ENCODE measurements at places on chromosomes 4 and X.

GRCh38 chr4:185099940-185100339 lies 43.1 kb upstream of the SLC25A4 start:
- DNase-seq = no peak

DNA sequence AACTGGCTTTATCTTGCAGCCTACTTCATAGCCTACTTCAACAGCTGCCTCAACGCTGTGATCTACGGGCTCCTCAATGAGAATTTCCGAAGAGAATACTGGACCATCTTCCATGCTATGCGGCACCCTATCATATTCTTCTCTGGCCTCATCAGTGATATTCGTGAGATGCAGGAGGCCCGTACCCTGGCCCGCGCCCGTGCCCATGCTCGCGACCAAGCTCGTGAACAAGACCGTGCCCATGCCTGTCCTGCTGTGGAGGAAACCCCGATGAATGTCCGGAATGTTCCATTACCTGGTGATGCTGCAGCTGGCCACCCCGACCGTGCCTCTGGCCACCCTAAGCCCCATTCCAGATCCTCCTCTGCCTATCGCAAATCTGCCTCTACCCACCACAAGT lies 4.0 kb downstream of the GPR50 start:
- DNase-seq = no peak

- DNase-seq = no peak
These were observed 133.0 kb downstream of the PARM1 start for GRCh38 chr4:75065909-75066308.

DNA sequence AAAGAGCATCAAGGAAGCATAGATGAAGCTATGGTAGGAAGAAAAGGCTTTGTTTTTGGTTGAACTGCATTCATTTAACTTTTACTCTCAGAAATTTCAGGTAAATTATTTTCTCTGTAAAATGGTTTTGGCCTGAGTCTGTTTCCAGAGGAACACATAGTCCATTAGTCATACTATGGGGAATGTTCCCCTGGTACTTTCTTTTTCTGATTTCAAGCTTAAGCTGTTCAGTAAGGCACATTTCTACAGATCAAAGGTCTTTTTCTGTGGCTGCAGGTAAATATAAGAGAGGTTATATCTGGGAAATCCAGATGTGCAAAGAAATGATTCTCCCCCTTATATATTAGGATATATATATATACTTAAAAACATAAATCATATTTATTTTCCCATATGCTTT lies 1744.4 kb upstream of the ADGRL3 start:
- peak; percentile 2 for DNase-seq

DNA sequence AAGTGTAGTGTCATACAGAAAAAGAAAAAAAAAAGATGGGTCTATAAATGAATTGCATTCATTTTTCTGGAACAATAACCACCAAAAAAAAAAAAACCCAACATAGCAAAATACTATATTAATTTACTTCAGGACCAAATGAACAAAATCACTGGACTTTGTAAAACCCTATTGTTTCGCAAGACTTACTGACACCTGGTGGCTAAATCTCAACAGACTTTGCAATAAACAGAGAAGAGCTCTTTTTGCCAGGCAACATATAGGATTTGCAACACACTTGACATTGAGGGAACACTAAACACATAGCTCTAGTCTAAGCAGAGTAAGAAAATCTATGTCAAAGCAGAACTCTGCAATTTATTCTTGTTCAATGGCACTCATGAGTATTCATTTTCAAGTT lies 990.2 kb downstream of the STPG2 start:
- DNase-seq = no peak

- no peak for DNase-seq
These were observed 72.5 kb downstream of the CNGA2 start for GRCh38 chrX:151806967-151807540.

DNA sequence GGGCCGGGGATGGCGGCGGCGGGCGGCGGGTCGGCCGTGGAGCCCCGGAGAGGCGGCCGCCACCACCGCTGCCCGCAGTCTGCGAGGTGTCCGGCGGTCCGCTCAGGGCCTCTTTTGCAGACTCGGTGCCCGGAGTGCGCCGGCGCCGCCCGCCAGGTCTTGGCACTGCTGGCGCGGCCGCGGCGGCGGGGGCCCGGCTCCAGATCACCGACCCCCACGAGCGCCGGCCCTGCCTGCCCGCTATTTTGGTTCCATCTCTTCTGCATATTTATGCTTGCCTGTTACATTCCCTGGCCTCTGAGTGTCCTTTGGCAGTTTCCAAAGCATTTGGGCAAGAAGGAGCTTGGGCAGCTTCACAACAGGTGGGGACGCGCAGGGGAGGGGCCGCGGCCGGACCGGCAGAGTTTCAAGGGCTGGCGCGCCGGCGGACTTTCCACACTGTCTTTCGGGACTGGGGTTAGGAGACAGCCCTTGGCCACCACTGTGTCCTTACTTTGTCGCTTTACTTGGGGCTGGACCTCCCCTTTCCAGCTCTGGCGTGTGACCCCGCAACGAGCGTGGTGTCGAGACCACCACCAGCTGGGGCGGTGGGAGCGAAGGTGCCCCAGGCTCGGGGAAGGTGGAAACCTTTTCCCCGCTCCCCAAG lies 668 bp upstream of the TAPT1 start:
- DNase-seq = peak; percentile 19

DNA sequence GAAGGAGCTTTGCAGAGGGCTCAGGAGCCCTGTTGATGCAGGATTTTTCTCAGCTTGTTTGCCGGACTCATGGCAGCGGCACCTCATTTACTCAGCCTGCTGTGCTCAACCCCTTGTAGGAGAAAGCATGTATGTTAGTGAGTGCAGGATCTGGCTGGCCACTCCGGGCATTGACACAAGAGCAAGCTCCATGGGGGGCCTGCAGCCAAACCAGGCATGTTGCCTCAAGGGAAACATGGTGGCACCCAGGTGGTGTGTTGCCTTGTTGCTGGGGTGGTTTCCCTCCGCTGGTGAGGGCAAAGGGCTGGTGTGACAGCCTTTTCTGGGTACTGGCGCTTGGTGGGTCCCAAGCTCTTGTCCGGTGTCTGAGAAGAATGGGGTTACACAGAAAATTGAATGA lies 189.3 kb upstream of the ANXA3 start:
- DNase-seq = no peak

DNA sequence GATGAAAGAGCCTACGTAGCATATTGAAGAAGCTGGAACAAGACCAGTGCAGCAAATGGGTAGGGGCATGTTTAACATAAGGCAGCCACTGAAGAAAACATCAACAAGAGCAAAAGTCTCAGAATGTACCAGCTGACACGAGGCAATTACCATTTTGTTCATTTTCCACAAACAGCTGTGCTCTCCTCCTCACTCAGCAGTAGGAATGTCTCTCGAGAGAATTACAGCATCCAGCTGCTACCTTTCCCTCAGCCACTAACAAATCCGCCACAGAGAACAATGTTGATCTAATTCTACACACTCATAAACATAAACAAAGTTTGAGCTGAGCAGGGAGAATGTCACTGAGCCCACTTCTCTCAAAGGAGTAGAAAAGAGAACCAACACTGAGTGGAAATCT lies 68.0 kb downstream of the OPHN1 start:
- peak; percentile 11 for DNase-seq

DNA sequence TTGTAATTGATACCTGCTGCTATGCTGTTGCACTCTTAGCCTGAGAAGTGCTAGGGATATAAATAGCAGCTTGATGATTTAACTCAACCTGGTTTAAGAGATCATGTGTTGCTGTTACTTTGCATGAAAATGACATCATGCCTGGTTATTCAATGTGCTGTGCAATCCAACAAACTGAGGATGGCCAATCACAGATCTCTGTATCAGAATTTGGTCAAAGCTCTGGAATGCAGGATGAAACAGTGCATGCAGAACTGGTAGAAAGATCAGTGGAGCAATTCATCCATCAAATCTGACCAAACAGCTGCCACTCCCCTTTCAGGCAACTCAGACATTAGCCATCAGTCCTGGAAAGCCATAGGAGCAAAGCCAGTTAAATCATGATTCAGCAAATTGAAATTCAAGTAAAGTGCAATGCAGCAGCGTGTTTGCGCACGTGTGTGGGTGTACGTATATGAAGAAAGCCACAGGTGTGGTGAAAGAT lies 160.3 kb upstream of the RASGEF1B start:
- peak; percentile 93 for DNase-seq

- DNase-seq = no peak
These were observed 150.6 kb downstream of the UNC5C start for GRCh38 chr4:95398217-95398616.

DNA sequence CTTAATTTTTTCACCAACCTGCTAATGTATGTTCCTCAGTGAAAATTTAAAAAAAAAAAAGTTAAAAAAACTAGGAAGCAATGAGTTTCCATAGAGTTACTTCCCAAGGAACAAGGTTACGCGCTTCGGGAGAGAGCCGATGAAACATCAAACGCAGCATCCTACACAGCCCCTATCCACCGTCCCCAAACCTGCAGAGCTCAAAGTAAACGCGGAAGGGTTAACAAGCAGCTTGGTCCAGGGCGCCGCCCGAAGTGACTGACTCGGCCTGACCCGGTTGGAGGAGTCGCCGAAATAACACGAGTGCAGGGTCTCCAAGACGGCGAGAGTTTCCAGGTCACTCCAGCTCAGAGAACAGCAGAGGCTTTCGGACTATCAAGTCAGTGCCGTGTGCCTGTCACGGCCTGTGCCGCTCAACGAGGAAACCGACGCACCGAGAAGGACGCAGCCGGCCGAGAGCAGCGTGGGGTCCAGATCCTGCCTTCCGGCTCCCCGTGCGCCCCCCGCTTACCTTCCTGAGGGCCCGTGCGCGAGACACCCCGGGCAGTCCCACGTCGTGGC lies 512 bp downstream of the NOP14 start:
- DNase-seq = peak; percentile 54

GRCh38 chrX:10549280-10549679 lies 71.1 kb downstream of the MID1 start:
- DNase-seq = peak; percentile 39

DNA sequence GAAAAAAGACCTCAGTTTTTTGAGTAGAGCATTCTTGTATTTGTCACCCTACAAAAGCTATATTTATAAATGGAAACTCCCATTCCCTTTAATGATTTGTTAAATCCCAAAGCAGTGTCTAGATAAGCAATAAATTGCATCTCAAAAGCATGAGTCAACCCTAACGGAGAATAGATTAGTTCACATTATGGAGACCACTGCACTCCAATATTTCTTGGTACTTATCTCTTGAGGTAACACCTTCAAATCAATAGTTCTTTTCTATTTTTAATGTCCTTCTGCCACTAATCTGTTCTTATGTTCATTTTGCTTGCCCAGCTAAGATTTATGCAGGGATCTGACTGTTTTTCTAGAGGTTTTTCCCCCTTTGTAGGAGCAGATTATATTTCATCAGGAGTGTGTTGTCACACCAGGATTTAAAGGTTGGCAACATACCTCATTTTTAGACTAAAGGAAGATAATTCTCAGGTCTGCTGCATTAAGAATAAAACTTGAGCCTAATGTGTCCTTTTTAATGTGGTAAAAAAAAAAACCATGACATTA lies 91.4 kb upstream of the ADGRG2 start:
- no peak for DNase-seq

DNA sequence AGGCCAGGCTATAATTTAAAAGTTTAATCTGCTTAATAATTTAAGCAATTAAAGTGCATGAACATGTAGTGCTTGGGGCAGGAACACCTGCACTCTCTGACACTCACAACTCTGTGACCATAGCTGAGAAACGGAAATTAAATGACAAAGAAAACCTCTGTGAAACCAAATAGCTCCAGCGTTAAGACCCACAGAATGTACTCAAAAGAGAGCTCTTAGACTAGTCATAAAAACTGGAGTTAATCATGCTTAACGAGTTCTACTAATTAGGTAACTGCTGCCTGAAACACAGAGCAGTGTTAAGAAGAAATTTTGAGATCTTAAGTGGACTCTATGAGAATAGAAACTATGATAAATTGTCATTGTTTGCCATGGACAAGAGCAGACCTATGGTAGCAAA lies 174.4 kb upstream of the SPIN4 start:
- no peak for DNase-seq

DNA sequence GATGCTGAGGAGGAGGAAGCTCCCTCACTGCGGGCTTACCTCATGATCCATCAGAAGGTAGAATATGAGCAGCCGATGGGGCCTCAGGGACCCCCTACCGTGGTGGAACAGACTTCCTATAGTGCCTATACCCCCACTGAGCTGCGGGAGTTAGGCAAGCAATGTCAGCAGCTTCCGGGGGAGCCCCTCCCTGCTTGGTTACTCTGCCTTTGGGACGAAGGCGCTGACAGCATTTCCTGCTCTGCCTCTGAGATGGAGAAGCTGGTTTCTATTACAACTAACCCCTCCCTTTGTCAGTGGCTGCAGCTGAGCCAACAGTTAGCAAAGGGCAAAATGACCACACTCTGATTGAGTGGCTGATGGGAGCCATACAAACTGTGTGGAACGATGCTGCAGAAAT lies 430.7 kb downstream of the IDS start:
- DNase-seq = peak; percentile 75

DNA sequence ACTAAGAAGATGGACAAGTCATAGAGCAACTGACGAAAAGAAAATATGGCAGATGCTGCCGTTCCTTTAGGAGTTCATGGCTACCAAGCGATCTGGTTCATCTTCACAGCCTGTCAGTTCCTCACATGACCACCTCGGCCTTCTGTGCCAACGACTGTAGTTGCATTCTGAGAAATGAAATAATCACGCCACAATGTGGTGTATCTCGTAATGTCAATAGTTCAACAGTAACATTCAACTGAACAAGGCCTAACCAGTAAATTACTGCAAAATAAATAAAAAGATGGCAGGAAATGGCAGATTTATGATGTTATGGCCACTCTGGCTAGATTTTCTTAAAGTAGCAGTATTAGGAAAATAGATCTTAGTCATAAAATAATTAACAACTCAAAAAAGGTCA lies 4.4 kb downstream of the GPRIN3 start:
- no peak for DNase-seq

GRCh38 chr4:7765666-7766065 lies 174.0 kb downstream of the AFAP1 start:
- DNase-seq = no peak

- peak; percentile 96 for DNase-seq
These were observed 72.4 kb downstream of the ANKRD50 start for GRCh38 chr4:124640022-124640730.

DNA sequence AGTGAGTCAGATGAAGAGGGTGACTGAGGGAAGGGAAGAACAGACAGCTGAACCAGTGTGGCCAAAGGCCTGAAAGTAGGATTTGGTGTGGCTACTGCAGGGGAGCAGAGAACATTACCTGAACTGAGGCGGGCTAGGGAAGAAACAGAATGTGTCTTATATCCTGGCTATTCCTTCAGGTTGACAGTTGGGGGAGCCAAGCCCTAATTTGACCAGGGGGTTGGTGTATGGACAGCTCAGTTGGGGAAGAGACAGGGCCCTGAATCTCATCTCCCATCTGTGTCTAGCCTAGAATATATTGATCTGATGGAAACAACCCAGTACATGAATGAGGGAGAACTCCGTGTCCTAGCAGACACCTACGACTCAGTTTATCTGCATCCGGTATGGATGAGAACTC lies 4.2 kb downstream of the HDAC6 start:
- no peak for DNase-seq

DNA sequence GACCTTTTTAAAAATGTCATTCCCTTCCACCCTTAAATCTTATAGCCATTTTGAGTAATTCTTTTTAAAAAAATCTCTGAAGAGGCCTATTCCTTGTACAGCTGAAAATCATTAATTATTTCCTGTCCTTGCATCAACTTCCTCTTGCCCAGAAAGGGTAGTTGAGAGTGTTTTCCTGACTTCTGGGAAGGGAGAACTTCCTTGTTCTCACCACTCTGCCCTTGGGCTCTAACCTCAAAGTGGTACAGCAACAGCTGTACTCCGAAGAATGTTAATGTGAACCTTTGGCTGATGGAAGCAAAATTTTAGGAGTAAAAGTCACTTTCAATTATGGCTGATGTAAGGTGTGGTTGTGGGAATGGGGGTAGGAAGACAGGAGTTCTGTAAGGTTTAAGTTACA lies 15.1 kb upstream of the FABP2 start:
- peak; percentile 3 for DNase-seq

- DNase-seq = no peak
These were observed 1524.4 kb upstream of the AGA start for GRCh38 chr4:178966644-178967043.

Measured in fibroblast of mammary gland (primary cell).